ENCODE measurements at places on chromosomes 2 and 18.
A peak's percentile ranks its signal among the peaks of the same experiment; 100 is the strongest.

DNA sequence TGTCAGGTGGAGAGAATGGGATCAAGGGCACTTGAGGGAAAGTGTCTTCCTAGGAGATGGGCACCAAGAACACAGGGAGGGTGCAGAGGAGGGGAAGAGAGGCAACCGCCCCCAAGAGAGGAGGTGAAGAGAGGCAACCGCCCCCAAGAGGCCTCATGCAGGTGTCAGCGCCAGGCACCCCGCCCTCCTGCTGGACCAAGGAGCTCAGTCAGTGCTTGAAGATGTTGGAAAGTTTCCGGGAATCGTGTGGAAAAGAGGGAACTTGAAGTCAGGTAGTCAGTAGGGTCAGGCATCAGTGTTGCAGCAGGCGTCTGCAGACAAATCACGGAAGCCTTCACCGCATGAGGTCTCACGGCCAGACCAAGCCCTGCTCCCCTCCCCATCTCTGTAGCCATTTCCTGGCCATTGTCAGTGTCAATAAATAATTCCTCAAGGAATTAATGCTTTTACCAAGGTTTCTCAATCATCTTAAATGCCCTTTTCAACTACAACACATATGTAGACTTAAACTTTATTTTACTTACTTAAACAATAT lies 353.1 kb downstream of the EIPR1 start:
- no peak for DNase-seq

- DNase-seq: no peak
These were observed 41.9 kb downstream of the MAIP1 start for GRCh38 chr2:199997296-199997695.

DNA sequence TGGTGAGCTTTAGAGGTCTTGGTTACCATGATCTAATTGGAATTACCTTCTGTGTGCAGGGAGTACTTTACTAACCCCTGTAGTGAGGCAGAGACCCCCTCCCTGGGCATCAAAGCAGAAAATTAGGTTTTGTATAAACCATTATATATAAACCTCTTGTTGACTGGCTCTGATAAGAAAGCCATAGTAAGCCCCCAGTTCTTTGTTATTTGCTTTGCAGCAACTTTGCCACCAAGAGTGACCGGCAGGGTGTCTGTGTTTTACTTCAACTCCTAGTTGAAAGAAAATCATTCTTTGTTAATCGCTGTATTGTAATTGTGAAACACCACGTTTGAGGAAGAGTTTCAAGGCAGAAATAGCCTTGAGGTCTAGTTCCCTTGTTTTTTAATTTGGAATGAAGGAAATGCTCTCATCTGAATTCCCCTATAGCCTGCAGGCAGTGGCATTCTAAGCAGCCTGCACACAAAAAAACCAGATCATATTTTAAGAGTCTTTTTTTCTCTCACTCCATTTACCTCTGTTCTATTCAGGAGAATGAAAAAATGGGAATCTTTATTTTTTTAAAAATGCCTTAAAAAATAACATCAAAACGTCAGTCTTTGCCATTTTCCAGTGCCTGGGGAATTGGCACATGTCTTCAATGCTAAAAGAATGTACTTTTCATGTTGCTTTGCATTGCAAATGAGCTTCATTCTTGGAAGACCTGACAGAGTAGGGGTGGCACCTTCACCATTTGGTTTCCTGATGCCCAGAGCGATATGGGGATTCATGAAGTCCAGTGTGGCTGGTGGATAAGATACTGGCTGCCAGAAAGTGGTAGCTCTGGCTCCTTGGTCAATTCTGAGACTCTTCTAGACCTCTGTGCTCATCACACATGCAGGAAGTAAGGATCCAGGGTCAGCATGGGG lies 338.1 kb downstream of the SLC4A3 start:
- peak; percentile 40 for DNase-seq

- DNase-seq: peak; percentile 81
These were observed 47.3 kb downstream of the SOCS6 start for GRCh38 chr18:70335892-70336726.

GRCh38 chr2:203878063-203878462 lies 10.5 kb downstream of the CTLA4 start:
- DNase-seq: peak; percentile 12

DNA sequence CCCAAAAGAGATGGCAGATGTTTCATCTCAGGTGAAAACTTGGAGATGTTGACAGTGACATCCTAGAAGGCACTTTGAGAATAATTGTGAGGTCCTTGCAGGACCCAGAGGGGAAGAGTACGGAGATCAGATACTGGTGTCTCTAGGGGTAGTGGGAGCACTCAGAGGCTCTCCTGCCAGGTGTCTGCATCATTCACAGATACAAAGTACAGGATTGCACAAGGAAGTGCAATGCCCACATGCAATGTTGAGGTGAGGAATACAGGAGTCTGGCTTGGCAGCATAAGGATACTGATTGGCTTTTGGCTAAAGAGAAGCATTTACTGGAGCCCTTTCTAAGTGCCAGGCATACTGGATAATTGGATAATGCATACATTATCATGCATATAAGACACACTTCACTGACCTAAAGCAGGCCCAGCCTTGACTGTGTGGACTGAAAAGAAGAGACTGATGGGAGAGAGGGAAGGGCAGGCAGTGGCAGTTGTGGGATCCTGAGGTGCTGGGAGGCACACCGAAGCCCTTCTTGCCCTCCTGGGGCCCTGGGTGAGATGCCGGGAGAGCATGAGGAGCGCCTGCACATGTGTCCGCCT lies 31.0 kb upstream of the NCKAP5 start:
- no peak for DNase-seq

- DNase-seq: peak; percentile 48
These were observed 92.1 kb downstream of the RPRM start for GRCh38 chr2:153386481-153386897.

- DNase-seq: no peak
These were observed 32.4 kb downstream of the ASB1 start for GRCh38 chr2:238459081-238459629.

All from foreskin keratinocyte (primary cell).